ENCODE measurements at places on chromosomes 2 and 18.

GRCh38 chr2:237475704-237476141 is 11.3 kb upstream of the MLPH start:
- DNase-seq, result peak; percentile 43

DNA sequence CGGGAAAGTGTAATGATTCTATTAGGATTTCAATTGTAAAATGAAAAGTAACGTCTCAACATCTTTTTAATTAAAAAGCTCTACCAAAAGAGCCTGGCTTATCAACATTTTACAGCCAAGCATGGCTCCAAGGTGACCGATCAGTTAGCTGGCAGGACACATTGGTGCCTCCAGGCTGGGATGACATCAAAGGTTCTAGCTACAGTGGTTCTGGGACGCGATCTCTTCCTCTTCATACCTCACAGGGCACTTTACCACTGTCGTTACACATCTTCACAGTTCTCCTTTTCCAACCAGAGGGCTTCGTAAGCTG is 693 bp downstream of the ORC2 start:
- no peak for DNase-seq

DNA sequence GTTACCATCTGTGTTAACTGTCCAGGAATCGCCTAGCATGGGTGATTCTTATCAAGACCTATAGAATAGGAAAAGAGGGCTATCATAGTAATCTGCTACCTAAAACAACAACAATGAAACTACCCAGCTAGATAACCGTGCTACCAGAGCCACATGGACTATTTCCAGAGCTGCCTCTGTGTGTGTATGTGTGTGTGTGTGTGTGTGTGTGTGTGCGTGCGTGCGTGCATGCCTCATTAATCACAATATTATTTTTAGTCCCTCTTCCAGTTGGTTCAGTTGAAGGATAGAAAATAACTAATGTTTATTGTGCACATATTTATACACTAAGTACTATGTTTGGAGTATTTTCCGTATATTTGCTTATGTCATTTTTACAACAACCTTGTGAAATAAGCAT is 201.1 kb downstream of the SP3 start:
- DNase-seq, result no peak

GRCh38 chr2:182381225-182381624 is 45.6 kb downstream of the PDE1A start:
- no peak for DNase-seq

DNA sequence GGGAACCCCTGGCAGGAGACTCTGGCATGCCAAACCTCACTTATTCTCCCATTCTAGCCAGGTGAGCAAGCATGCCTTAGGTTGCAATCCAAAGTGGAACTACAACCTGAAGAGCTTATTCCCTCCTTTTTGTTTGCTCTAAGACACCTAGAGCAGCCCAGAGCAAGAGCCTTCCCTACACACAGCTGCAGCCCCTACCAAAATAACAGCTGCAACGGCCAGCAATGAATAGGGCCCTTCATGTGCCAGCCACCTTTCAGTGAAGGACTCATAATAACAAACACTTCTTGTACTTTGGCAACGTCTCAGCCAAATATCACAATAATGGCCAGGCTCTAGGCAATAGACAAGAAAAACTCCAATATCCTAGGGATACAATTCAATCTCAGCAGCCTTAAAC is 178.7 kb downstream of the ALK start:
- DNase-seq, result no peak

GRCh38 chr18:48923746-48924629 is 26.8 kb downstream of the SMAD7 start:
- no peak for DNase-seq

GRCh38 chr2:29192526-29192925 is 77.3 kb downstream of the CLIP4 start:
- DNase-seq, result no peak

DNA sequence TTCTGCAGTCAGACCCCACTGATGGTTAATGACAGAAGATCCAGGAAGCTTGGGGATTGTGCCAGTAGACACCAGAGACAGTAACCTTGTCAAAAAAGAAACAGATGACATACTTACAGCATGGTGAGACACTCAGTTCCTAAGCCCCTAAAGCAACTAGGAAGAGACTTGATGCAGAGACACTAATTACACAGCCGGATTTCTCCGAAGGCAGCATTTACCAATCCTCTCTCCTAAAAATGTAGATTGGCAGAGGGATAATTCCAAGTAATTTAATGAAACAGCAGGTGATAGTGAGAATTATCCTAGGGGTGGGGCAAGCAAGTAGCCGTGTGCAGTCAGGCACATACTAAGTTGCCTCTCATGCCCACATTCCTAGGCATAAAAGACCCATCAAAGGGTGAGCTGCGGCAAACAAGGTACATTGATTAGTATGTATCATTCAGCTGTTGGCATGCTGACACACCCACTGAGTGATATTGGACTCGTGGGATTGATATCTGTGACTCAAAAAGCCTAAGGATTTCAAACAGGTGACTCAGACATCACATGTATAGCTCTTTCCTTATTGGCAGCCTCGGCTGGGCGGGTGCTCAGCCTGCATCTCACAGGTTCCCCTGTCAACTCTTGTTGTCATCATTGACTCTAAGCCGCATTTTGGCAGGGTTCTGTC is 296.7 kb upstream of the ATP5MC3 start:
- no peak for DNase-seq

DNA sequence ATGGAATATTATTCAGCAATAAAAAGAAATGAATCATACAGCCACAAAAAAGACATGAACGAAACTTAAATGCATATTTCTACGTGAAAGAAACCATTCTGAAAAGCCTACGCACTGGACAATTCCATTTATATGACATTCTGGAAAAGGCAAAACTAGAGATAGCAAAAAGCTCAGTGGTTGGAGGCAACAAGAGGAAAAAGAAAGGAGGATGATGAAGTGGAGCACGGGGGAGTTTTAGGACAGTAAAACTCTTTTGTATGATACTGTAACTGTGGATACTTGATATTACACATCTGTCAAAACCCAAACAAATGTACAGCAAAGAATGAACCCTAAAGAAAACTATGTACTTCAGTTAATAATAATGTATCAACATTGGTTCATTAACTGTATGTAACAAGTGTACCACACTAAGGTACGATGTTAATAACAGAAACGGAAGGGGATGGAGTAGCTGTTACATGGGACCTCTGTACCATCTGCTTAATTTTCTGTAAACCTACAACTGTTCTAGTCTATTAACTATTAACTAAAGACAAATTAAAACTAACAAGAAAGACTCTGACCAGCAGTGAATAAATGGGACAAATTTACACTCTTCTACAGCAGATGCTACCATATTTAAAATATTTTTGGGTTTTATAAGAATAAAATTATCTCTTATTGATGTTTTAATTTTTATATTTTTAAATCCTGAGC is 31.5 kb downstream of the ROCK2 start:
- DNase-seq, result no peak

- DNase-seq, result no peak
Measured at GRCh38 chr2:59703796-59704195, 849.7 kb downstream of the BCL11A start.

DNA sequence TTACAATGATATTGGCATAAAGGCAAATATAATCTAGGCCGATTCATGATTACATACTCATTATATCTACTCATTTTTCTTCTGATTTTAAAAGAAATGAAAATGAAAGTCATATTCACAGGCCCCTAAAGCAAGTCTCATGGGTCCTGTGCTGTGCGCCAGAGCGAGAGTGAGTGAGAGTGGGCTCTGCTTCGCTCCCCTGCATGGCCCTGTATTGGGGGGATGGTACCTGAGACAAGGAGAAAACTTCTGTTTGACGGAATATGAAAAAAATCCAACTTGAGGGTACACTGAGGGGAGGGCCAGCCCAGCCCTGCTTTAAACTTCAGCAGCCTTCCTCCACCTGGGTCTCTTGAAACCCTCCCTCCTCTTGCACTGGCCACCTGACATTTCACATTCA is 81.4 kb upstream of the RGPD5 start:
- DNase-seq, result no peak

- DNase-seq, result no peak
Measured at GRCh38 chr18:3392467-3392855, 57.5 kb upstream of the TGIF1 start.

DNA sequence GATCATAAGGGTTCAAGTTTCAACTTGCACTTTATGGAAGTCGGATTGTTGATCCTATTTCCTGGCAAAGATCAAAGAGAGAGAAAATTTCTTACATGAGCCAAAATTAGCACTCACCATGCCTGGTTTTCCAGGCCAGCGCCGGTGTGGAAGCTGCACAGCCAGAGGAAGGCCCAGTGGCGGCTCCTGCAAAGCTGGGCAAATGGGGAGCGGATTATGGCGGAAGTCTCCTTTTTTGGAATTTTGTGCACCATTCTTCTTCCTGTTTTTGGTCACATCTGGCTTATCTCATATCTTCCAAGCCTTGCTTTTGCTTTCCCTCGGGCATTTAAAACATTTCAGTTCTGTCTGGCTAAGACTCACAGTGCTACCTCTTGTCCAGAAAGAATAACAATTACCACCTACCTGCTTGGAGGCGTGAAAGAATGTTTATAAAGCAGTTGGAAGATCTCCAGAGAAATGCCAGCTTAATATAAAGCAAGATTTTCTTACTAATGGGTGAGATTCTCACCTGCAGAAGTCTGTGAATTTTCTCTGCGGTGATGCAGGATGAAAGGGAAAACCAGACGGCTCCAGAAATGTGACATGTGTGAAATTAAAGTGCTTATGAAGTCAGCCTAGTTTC is 94.3 kb downstream of the ASAP2 start:
- no peak for DNase-seq

DNA sequence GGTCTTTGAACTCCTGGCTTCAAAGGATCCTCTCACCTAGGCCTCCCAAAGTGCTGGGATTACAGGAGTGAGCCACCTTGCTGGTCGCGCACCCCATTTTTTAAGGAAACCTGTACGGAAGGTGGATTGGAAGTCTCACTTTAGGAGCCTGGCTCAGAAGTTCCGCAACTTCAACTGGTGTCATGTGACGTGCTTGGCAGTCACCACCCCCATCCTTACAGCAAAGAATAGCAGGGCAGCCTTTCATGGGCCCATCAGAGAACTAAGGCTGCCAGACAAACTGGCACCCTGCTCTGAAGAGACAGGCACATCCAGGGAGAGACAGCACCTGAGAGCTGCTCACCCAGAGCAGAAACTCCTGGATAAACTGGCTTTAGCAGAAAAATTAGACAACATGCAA is 3.3 kb upstream of the SLC66A2 start:
- no peak for DNase-seq

GRCh38 chr2:164717000-164717803 is 95.9 kb upstream of the GRB14 start:
- no peak for DNase-seq

DNA sequence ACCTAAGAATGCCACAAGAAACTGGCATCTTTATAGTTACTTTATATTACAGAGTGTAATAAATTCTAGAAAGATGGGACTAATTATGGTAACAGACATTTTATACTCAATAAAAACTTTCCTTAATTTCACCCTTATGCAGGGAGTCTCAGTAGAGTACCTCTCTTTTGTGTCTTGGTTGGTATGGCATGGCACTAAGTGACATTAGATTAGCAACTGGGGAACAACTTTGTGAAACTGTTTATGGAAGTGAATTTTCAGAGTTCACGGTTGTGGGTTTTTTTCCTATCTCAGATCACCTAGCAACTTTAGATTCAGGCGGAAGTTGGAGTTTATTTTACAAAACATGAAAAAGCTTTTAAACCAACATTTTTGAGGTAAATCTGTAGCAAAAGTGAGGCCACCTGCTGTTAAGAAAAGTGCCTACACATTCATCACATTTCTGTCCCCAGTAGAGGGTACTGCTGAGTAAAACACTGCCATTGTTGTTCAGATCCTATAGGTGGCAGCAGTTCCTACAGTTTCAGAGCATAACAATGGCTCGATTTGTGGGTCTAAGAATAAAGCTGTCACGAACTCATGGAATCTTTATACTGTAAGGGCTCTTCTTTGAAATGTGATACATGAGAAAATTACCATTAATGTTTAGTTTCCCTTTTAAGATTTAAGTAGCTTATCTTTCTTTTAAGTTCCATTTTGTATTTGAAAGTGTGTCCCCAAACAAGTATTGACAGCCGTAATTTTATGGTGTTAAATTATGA is 117.6 kb downstream of the CAMKMT start:
- peak; percentile 25 for DNase-seq

GRCh38 chr2:42842466-42842865 is 50.1 kb upstream of the HAAO start:
- no peak for DNase-seq

DNA sequence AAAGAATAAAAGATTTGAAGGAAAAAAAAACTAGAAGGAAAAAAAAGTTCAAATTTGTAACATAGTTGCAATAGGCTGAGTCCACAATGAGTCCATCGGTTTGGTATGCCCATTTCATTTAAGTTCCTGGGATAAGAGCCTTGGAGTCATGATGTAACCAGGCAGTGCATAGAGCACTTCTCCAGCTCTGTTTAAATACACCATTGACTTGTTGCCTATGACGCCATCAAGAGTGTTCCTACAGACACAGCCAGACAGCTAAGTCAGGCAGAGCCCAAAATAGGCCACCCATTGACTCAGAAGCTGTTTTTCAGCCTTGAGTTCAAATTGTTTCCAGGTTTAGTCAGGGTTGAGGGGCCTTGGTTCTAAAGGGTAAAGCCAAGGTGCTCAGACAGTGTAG is 44.9 kb downstream of the SOCS6 start:
- no peak for DNase-seq

DNA sequence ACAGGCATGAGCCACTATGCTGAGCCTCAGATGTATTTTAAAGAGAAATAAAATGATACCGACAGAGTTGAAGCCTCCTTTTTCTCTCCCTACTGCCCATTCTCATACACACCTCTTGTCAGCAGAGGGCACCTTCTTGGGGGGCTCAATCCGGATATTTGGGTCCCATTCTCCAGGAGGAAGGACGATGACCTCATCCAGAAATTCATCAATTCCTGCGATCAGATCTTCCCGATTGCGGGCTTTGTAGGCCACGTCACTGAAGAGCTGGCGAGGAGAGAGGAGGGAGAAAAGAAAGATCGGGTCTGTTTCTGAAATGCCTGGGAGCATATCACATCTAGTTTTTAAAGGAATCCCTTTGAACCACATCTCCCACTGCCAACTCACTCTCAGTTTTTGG is 54.4 kb downstream of the MTHFD2 start:
- DNase-seq, result no peak

- DNase-seq, result no peak
Measured at GRCh38 chr2:202566286-202566685, 68.5 kb upstream of the FAM117B start.

GRCh38 chr2:23530206-23530908 is 145.4 kb downstream of the KLHL29 start:
- no peak for DNase-seq

GRCh38 chr2:238716585-238716984 is 131.3 kb upstream of the TWIST2 start:
- DNase-seq, result no peak

DNA sequence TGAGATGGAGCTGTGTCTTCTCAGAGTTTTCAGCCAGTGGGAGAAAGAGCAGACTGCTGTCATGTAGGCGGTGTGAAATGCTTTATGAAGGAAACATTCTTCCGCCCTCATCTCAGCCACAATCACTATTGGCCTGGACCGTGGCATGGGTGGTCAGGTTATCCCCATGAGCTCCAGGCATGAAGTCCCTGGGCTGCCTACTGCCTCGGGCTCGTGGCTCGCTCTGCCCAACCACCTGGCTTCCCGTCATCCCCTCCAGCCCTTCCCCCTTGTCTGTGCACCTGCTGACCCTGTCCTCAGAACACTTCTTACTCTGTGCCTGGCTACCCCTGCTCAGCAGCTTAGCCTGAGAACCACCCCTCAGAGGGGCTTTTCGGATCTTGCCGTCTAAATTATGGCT is 15.5 kb downstream of the COLEC11 start:
- DNase-seq, result no peak

GRCh38 chr2:191184457-191184856 is 33.7 kb upstream of the STAT4 start:
- no peak for DNase-seq

- no peak for DNase-seq
Measured at GRCh38 chr2:111138839-111139238, 18.1 kb downstream of the BCL2L11 start.

All from activated naive CD4-positive, alpha-beta T cell treated with anti-CD3 and anti-CD28 coated beads, Interleukin-2, amount 50 U/mL, for 72 hours (primary cell).